ENCODE measurements at places on chromosomes 11 and 22. TPM values are rescaled to one million over a fixed set of nuclear protein-coding genes. Genes with fewer than 3 reads are reported as not detected.
A peak's percentile ranks its signal among the peaks of the same experiment; 100 is the strongest.

Gene DPAGT1
- polyA plus RNA-seq = 44.3 TPM

Gene ZNF74
- polyA plus RNA-seq = 27.1 TPM

Gene MEI1
- 2.5 TPM for polyA plus RNA-seq

Gene C11orf42
- 2.0 TPM for polyA plus RNA-seq

Gene STK33
- polyA plus RNA-seq = 40.6 TPM

Gene OR52A1
- polyA plus RNA-seq = 0.10 TPM

Gene SLC35E4
- polyA plus RNA-seq = 7.1 TPM

Gene RAG2
- not detected for polyA plus RNA-seq

Gene TRIM29
- 1.4 TPM for polyA plus RNA-seq

Gene PHETA2
- polyA plus RNA-seq = 6.5 TPM

Gene USP47
- polyA plus RNA-seq = 89.1 TPM

Gene NXPE4
- 0.12 TPM for polyA plus RNA-seq

GRCh38 chr11:46279126-46280099, 2.0 kb downstream of the CREB3L1 start:
- peak; percentile 42 for DNase-seq

DNA sequence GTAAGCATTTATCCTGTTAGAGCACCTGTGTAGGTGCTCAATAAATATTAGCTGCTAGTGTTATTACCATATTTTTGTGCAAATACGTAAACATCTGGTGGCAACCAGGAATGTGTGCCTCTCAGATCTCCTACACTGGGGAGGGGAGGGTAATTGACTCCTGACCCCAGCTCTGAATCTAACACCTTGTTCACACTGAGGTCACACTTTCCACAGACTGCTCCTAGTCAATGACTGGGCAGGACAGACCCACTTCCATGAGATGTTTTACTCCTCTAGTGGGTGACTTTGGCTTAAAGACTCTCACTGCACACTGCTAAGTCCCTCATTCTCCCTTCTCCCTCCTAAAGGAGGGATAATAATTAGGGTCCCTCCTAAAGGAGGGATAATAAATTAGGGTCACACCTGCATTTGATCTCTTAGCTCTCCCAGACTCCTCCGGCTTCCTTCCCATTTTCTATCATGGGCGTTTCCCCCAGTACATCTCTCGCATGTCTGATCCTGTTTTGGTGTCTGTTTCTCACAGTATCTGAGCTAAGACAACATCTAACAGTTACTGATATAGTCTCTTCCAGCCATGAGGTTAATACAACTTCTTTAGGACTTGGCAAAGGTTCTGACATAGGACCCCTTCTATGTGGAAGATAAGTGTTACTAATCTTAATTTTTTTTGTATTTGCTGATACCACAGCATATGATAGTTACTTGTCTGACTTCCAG, 8.0 kb downstream of the CSTPP1 start:
- no peak for DNase-seq

DNA sequence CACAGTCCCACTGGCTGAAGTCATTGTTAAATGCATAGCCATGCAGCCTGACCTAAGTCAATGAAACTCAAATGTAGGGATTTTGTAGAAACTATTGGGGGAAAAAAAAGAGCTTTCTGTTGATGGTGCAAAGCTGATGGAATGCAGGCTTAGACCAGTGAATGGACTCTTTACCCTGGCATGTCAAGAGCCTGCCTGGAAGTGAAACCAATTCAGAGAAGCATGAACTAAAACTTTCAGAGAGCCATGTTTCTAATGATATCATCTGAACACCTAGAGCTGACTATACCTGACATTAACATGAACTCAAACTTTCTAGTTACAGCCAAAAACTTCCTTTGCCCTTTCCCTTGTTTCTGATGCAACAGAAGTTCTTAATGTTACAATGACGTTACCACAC, 89.0 kb downstream of the APIP start:
- no peak for DNase-seq

DNA sequence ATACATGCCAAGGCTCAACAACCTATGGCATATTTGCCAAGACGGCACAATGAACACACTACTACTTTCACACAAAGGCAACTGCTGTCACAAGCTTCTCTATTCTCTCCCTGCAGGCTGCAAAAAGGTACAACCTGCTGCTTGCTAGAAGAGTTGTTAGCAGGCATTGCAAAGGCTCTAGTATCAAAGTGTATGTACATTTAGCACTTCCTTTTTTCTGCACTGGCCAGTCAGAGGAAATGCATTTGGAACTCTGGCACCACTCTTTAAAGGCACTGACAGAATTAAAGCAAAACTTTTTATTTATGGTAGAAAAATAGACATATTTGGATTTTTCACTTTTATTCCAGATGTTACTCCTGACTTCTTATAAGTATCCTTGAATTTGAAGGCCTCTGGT, 125.9 kb downstream of the CWF19L2 start:
- no peak for DNase-seq

- DNase-seq = peak; percentile 67
Observed at GRCh38 chr11:100932474-100933100, 197.0 kb downstream of the PGR start.

DNA sequence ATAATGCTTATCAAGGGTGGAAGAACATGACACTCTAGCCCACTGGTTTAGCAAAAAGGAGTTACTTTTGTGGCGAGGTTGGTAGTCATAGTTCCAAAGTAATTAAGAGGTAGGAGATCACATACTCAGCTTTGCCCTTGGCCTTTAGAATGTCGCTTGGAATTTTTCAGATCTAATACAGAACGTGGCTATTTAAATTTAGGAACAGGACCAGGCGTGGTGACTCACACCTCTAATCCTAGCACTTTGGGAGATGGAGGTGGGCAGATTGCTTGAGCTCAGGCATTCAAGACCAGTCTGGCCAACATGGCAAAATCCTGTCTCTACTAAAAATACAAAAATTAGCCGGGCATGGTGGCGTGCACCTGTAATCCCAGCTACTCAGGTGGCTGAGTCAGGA, 26.1 kb upstream of the ZNRF3 start:
- DNase-seq = no peak

DNA sequence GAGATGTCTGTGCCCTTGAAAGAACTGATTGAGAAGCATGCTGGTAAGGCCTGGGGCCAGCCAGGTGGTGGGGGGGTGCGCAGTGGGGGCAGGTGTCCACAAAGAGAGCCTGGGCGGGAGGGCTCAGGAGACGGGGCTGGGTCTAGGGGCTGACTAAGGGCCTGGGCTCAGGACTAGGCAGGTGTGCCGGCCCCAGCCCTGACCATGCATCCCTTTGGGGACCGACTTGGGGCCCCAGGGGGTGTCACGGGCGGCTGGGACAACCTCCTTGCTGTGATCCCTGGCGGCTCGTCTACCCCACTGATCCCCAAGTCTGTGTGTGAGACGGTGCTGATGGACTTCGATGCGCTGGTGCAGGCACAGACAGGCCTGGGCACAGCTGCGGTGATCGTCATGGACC, 4.4 kb downstream of the NDUFV1 start:
- no peak for DNase-seq

- peak; percentile 76 for DNase-seq
Observed at GRCh38 chr11:130601141-130601540, 152.7 kb downstream of the ADAMTS15 start.

- DNase-seq = no peak
Observed at GRCh38 chr11:117837070-117837776, 12.7 kb upstream of the FXYD2 start.

- DNase-seq = no peak
Observed at GRCh38 chr11:116168459-116168787, 604.4 kb downstream of the BUD13 start.

GRCh38 chr11:76314741-76315090, 66.2 kb downstream of the THAP12 start:
- no peak for DNase-seq

DNA sequence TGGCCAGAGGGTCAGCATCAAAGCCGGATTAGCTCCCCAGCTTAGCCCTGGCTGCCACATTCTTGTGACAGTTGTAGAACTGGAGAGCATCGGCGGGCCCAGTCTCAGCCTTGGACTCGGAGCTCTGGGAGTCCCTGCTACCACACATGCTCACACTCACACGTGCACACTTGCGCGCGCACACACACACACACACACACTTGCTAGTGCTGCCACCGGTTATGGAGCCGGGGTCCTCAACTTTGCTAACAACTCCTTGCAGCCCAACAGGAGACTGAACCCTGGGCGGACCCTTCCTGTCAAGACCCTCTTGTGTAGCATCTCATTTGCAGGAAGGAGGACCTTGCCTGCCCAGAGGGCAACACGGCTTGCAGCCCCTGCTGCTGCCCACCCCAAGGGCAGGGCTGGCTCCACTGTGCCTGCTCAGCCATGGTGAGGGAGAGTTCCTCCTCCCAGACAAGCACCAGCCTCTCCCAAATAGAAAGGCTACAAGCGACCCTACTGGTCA, 107.6 kb downstream of the WNT7B start:
- DNase-seq = no peak

DNA sequence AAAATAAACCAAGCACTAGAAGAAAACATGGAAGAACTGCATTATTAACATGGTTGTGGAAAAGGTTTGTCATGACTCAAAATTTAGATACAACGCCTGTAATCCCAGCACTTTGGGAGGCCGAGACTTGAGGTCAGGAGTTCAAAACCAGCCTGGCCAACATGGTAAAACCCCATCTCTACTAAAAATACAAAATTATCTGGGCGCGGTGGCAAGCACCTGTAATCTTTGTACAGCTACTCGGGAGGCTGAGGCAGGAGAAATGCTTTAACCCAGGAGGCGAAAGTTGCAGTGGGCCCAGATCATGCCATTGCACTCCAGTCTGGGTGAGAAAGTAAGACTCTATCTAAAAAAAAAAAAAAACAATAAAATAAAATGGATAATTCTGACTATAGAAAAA, 23.7 kb downstream of the GNB1L start:
- DNase-seq = no peak

DNA sequence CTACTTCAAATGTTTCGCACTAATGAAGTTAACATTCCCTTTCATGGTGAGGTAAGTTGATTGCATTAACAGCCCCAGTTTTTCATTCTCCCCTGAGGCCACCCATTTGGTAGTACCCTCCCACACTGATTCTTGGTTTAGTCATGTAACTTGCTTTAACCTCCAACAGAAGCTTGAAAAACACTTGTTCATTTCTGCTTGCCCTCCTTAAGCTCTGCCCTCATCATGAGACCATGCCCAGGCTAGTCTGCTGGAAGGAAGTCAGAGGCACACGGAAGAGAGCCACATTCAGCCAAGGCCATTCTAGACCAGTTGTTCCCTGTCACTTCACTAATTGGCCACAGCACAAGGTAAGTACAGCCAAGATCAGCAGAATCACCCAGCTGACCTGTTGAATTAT, 50.7 kb upstream of the CD44 start:
- DNase-seq = no peak

GRCh38 chr22:34623580-34623979, 442.4 kb upstream of the ISX start:
- DNase-seq = no peak

DNA sequence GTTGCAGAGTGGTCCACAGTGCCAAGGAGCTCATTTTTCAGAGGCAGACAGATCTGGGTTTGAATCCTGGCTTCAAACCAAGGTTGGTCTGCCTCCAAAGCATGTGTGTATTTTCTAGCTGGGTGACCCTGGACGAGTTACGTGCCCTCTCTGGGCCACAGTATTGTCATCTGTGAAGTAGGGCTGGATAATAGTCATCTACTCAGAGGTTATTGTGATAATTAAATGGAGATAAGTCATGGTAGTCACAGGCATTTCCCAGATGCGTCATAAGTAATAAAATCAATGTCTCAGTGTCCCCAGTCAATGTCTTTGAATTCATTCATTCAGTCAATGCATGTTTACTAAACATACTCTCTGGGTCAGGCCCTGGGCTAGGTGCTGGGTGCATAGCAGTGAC, 8.6 kb downstream of the OMP start:
- DNase-seq = no peak

DNA sequence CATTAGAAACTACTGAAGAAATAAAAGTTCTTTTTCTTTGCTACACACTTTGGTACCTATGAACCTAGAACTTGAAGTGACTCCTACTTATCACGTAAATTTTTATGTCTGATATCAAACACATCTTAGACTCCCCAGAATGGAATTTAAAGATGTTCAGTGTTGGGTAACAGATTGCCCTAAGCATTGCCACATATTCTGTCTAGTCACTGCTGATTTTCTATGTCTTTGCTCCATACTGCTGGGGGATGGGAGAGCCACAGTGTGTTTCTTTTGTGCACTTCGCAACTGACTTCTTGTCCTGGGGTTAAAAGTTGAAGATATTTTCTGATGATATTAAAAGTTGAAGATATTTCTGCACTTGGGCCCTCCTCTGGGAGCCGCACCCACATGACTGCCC, 19.4 kb upstream of the MYO18B start:
- DNase-seq = no peak

DNA sequence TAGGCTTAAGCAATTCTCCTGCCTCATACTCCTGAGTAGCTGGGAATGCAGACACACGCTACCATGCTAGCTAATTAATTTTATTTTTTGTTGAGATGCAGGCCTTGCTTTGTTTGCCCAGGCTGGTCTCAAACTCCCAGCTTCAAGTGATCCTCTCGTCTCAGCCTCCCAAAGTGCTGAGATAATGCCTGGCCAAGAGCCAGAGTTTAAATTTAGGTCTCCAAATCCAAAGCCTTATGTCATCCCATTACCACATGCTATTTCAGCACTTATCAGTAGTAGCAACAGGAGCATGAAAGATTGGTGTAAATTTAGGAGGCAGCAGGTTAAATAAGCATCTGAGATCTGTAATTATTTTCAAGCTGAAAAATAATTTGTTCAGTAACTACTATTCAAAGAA, 326.1 kb upstream of the ANO5 start:
- no peak for DNase-seq

GRCh38 chr11:29135504-29135903, 881.3 kb downstream of the KCNA4 start:
- DNase-seq = no peak

DNA sequence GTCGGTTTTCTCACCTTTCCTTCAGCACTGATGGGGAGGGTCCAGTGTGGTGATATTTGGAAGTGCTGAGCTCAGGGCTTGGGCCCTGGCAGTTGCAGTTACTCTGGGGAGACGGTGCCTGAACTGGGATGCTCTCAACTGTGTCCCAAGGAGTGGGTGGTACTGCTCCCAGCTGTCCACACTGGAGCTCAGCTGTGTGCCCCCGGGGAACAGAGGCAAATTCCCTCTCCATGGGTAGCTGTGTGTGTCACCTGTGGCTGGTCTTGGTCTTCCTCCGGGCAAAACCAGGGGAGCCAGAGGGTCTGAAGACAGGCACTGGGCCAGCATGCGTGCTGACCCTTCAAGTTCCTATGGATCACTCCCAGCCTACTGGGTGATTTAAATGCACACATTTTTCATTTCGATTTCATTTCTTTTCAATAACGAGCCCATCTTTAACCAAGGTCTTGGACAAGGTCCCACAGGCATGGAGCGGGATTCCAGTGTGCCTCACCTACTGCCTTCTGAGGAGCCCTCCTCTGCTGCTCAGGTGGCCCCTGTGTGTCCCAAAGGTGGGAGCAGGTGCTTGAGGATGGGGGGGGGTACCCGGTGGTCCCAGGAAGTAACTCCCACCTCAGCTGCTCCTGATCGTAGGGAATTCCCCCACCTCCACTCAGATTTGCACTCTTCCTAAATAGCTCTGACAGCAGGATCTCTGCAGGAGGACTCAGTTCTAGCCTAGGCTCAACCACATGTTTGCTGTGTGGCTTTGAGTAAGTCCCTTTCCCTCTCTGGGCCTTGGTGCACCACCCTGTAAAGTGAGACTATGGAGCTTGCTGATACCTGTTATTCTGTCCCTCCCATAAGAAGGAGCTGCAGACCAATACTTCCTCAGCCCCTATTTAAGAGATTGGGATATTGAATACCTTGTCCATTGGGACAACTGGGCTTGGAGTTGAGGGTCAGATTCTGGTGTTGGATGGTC, 16.8 kb downstream of the PRDM11 start:
- no peak for DNase-seq

Data from spinal cord (tissue), 10 donors.